ENCODE measurements at places on chromosomes 16 and 17. TPM values are rescaled to one million over a fixed set of nuclear protein-coding genes. Genes with fewer than 3 reads are reported as not detected.

The ARHGDIG gene
- not detected for total RNA-seq

The CD300E gene
- not detected for total RNA-seq

GRCh38 chr17:65079489-65079900 lies 23.0 kb upstream of the GNA13 start:
- DNase-seq = no peak

- DNase-seq = no peak
These were observed 10.6 kb upstream of the CCL5 start for GRCh38 chr17:35890774-35891155.

DNA sequence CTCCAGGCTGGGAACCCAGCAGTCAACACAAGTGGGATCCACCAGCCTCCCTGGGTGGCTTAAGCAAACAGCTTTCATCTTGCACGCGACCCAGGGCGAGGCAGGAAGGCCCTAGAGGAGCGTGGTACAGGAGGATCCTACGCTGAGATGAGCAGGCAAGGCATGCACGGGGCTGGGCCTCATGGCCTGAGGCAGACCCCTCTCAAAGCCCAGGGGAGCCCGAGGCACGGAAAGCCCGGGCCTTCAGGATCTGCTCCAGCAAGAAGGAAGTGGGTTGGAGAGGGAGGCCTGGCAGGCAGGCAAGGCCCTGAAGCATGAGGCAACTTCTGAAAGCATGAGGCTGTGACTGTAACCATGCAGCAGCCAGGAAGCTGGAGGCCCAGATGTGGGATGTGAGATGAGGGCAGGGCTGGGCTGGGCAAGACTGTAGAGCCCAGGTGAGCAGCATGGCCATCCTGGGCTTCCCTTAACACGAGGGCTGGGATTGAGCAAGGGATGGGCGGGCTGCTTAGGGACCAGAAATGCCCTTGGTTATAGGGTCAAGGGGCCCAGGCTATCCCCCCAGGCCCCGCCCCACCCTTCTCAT lies 338.7 kb downstream of the C16orf95 start:
- DNase-seq = no peak

DNA sequence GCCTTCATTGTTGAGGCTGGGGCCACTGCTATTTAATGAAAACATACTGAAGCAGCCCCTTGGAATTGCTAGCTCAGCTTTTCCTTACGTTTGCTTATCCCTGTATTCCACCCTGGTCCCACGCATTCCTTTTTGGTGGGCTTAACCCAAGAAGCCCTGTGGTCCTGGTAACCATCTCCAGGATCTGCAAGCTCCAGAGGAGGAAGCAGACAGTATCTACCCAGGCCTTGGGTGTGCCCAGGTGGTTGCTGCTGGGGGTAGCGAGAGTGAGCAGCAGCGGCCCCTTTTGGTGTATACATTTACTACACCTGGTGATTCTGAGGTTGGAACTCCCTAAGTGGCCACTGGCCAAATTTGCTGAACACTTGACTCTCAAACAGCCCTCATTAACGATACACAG lies 97.7 kb downstream of the CBLN1 start:
- peak; percentile 52 for DNase-seq

DNA sequence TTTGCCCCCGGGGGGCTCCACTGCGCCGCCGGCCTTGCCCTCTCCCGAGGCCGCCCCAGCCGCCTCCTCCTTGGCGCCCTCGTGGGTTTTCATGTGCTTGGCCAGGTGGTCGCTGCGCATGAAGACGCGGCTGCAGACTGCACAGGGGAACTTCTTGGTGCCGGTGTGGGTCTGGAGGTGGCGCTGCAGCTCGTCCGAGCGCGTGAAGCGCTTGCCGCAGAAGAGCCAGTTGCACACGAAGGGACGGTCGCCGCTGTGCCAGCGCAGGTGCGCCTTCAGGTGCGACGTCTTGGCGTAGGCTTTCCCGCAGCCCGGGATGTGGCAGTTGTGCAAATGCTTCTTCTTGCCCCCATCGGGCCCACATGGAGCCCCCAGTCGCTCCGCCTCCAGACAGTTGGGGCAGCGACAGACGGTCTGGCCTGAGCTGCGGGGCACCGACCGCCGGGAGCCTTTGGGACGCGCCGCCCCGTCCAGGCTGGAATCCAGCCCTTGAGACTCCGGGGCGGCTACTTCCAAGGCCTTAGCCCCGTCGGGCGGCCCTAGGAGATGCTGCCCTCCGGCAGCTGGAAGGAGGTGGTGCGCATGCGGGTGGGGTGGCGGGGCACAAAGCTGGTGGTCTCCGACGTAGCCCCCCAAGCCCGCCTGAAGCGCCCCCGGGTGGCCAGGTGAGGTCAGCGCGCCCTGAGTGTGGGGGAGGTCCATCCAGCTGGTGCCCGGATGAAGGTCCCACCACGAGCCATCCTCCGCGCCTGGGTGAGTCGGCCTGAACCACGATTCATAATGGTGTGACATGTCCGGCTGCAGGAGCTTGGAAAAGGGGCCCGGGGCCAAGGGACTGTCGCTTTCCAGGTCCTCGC lies 3.4 kb downstream of the SP6 start:
- no peak for DNase-seq

Data from PC-3 (cell line).